NCI-H1105 (cell line): ENCODE measurements at places on chromosomes 3 and 15.

- DNase-seq = no peak
These were observed 119.2 kb upstream of the THBS1 start for GRCh38 chr15:39461536-39462130.

GRCh38 chr15:99424978-99425656, 140.7 kb upstream of the MEF2A start:
- DNase-seq = no peak

DNA sequence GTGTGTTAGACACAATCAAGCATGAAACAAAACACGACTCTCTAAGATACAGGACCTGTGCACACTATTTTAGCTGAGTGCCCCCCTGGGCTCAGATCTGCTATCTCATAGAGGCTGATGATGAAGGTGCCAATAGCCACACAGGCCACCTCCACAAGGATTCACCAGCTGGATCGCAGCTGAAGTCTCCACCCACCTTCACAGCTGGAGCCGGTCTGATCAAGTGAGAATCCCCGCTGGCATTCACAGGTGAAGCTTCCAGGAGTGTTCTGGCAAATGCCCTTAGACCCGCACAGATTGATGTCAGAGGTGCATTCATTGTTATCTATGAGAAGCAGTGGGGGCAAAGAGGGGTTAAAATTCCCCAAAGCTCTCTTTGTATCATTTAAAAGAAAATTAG, 90.1 kb downstream of the DUT start:
- DNase-seq = no peak

DNA sequence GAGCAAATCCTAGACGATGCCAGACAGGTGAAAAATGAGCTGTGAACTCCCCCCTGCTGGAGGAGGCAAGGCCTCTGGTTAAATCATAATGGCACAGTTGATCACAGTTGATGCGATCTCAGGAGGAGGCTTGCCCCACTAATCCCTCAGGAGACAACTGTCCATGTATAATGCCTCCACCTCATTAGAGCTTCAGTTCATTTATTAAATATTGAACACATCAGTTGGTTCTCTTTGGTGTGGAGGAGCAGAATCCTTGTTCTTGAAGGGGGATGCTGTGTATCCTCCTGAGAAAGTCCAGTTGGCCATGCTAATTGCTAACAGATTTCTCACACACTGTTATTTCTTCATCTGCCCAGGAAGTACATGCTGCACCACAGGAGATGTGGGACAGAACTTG, 290.5 kb downstream of the IGSF11 start:
- no peak for DNase-seq

GRCh38 chr3:23819599-23820360, 14.0 kb downstream of the UBE2E1 start:
- DNase-seq = no peak

- no peak for DNase-seq
These were observed 26.1 kb upstream of the PLXND1 start for GRCh38 chr3:129632556-129632955.

GRCh38 chr15:37134244-37134643, 33.9 kb upstream of the MEIS2 start:
- no peak for DNase-seq

- DNase-seq = no peak
These were observed 66.8 kb downstream of the CHRNA7 start for GRCh38 chr15:32096916-32097617.

GRCh38 chr15:70166506-70167087, 68.9 kb upstream of the TLE3 start:
- no peak for DNase-seq

- no peak for DNase-seq
These were observed 53.5 kb downstream of the SEMA5B start for GRCh38 chr3:122973893-122974615.

DNA sequence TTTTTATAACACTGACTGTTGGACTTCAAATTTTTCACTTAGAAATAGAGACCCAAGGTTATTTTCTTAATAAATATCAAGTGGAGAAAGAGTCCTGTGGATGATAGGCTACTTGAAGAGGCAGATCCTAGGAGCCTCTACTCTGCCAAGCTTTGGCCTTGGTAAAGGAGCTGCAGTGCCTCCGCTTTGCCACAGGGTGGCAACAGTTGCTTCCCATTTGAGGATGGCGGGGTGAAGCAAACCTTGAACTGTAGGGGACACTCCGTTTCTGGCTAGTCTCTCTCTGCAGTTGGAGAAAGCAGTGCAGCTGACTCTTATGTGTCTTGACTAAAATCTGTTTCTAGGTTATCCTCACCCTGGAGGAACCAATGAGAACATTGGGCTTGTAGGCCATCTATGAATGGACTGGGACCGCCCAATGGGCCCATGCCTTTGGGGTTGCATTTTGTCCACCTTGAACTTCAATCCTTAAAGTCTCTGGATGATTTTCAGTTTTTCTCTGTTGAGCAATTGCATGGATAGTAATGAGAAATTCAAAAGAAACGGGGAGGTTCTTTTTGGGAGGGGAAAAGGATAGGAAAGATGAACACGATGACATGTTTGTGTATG, 9.8 kb downstream of the SCG5 start:
- DNase-seq = no peak

DNA sequence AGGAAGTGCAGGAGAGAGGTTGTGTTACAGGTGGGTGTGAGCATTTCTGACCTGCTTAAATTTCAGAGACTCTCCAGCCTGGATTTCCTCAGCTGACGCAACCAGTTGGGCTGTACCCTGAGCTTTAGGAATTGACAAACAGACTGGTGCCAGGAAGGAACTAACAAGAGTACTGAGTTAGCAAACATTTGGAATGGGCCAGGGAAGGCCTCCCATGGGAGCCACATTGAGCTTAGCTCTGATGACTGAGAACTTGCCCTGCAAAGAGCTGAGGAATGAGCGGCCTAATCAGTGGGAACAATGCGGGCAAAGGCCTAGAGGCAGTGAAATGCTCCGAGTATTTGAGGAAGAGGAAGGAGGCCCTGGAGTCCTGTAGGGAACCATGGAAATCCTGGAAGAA, 254.2 kb downstream of the FEZF2 start:
- DNase-seq = no peak

GRCh38 chr15:78979456-78980320, 34.8 kb upstream of the CTSH start:
- peak; percentile 49 for DNase-seq

- DNase-seq = no peak
These were observed 23.4 kb downstream of the SOX14 start for GRCh38 chr3:137787529-137787928.

GRCh38 chr3:170154084-170154483, 27.4 kb downstream of the PHC3 start:
- no peak for DNase-seq

- no peak for DNase-seq
These were observed 220.0 kb downstream of the CADPS start for GRCh38 chr3:62655056-62655690.

GRCh38 chr3:192566706-192567290, 160.5 kb downstream of the FGF12 start:
- peak; percentile 85 for DNase-seq

DNA sequence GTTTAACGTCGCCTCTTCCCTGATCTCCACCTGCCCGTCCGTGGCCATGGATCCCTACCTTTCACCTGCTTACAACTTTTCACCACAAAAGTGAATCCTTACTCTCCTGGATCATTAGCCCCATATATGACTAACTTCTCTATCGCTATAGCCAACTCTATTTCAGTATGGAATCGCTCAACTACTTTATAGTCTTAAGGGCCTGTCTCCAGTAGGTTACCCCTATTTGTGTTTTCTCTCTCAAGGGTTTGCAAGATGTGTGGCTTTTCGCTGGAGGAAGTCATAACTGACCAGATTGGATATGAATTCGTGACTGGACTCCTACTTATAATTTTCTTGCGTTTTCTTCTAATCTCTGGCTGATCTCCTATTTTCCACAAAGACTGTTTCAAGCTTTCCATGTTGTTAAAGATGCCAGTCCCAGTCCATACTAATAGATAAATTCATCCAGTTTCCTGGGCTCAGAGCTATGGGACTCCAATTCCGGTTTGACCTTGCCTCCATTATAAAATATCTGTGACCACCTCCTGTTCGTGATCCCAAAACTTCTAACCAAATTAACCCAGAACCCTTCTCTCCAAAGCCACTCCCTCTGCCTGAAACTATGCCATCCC, 1.3 kb upstream of the STAG1 start:
- DNase-seq = peak; percentile 60

DNA sequence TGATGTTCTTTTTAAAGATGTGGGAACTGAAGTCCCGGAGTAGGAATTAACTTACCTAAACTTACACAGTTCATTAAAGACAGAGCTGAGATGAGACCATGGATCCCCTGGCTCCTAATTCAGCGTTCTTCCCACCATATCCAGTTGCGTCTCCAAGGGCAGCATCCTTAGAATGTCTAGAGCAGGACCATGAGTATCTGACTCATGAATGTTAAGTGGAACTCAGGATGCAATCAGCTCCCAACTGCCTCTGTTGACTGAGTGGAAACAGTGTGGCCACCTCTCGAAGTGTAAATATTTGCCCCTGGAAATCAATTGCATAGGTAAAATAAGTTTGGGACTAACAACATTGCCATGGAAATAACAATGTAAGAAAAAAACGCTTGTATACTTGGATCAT, 2.5 kb downstream of the SNTN start:
- DNase-seq = no peak

DNA sequence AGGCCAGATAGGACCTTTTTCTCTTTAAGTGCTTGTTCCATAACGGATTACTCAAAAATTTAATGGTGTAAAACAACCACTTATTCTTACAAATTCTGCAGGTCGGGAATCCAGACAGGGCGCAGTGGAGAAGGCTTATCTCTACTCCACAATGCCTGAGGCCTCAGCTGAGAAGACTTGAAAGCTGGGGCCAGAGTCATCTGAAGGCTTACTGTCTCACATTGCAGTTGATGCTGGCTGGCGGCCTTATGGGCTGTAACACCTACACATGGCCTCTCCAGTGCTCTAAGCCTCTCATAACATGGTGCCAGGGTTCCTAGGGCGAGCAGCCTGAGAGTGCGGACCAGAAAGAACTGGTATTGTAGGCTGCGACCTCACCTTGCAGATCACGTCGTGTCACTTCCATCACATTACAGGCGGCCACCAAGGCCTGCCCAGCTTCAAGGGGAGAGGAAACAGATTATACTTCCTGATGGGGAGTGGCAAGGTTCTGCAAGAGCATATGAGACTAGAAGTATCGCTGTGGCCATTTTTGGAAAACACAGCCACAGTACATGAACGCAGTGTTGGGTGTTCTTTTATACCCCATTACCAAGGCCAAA, 32.4 kb downstream of the CMTM7 start:
- no peak for DNase-seq

- DNase-seq = no peak
These were observed 630 bp downstream of the KIF15 start for GRCh38 chr3:44762170-44762677.

GRCh38 chr3:104796556-104796955, 570.2 kb upstream of the ALCAM start:
- no peak for DNase-seq

- no peak for DNase-seq
These were observed 24.4 kb upstream of the TMC3 start for GRCh38 chr15:81398456-81398855.

DNA sequence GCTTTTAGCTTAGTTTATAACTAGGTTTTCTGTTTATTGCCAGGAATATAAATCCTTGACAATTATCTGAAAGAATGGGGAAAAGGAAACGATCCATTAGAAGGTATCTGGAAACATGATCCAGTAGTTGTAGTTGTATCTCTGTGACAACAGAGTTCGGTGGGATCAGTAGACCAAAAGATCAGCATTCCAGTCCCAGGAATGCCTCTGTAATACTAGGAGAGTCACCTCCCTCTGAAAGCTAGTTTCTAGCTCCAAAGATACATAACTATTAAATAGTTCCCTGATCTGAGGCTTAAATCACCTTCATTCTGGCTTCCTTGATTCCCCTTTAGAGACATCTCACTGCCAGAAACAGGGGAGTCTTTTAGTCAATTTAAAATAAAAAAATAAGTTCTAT, 34.1 kb downstream of the MB21D2 start:
- no peak for DNase-seq

DNA sequence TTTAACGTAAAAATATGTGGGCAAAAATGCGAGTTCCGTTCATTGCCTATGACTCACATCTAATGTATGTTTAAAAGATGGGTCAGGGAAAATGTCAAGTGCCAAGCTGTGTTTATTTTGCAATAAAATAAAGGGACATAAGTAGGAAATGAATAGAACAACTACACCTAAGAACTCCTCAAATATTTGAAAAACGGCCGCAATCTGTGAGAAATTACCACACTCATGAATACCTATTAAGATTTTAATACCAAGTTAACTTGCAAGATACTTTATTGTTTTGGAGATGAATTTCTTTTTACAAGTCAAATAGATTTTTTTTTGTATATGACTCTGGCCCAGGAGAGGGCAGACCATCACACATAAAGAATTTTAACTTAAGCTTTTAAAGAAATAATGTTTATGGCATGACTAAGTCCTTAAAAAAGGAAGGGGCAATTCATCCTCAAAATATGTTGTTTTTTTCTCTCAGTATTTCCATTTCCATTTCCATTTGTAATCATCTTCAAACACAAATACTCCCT, 152.7 kb downstream of the SUCNR1 start:
- DNase-seq = no peak

DNA sequence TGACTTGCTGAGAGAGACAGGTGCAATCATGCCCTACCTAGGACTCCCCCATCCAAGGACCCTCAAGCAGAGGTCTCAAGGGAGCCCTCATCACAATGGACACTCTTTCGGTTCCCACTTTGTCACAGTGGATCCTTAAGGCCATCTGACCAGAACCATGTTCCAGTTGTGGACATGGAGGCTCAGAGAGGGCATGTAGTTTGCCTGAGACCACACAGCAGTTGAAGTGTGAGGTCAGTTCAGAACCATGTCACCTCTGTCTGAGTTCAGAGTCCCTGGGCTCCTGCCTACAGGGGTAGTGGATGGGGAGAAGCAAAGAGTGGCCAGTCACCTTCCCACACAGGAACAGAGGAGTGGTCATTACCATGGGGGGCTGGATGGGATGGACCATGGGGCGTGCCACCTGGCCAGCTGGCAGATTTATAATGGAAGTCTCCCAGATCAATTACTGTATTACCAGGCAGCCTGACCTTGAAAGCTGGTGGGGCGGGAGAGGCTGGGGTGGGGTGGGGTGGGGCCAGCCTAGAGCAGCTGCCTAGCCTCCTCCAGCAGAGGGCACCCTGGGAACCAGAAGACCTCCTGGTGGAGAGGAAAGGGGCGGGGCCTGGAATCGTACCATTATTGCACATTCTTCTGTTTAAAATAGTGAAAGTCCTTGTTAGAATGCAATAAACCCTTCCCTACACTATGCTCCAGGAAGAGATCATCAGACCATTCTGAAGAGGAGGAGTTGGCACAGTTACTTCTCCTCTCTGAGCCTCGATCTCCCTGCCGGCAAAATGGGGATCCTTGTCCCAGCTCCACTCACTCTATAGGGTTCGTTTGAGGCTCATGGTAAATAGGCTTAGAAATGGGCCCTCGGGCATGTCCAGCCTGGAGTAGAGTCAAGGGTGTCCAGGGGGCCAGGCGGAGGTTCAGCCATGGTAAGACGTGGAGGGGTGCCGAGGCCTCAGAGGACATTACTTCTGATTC, 26.9 kb upstream of the LINGO1 start:
- peak; percentile 55 for DNase-seq

DNA sequence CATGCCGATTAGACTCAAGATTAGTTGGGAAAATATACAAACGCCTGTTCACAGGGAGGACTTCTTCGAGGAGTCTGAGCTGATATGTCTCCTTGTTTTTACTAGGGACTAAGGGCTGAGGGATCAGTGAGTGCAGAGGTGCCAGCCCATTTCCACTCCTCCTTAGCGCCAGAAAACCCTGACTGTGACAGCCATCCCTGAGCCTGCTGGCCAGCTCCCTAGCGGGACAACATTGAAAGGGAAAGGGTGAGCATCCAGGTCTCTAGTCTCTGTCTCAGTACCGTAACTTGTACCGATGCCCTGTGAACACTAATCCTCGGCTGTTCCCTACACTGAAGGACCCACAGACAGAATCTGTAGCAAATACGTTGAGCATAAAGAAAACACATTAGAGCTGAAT, 243.4 kb downstream of the WNT5A start:
- no peak for DNase-seq
